ENCODE measurements at places on chromosomes 2 and 18.

- DNase-seq: no peak
Measured at GRCh38 chr18:30440351-30440750, 602.2 kb downstream of the DSC3 start.

DNA sequence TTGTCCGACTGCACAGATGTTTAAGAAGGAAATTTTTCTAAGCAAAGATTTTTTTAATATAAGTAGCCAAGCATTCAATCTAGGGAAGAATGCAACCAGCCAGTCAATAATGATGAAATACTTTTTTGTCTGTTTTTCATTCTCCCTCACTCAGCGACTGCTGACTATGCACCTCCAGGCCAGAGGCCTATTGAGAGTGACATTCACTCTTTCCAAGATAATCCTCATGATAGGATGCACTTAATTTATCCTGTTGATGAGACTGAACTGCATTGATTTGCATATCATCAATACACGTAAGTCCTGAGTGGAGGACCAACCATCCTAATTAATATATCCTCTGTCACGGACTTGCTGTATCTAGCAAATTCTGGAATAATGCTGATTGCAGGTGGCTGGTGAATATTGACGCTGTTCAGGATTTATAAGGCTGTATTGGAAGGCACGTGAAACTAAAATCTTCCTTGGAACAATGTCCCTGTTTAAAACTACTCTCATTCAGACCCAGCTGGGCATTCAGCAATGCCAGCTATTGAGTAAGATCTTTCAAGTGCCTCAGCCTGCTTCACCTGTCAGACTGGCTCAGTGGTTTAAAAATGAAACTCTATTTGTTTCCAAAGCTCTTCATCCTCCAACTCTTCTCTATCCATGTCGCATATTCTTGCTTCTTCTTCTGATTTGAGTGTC lies 142.2 kb downstream of the MAP2 start:
- no peak for DNase-seq

DNA sequence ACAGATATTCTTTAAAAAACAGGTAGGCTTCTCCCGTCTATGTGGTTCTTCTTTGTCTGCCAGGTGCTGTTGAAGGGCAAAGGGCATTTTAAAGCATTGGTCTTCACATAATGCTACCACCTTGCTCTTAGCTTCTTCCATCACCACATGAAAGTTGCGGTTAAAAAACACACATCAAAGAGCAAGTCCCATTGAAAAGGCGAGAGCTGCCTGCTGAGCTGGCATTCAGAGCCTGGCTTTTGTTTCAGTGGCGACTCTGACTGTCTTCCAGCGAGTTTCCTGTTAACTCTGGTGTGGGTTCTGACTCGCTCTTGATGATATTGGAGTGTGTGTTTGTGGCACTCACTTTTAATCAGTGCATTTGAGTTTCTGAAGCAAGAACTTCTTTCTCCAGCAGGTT lies 624.9 kb upstream of the FANCL start:
- no peak for DNase-seq

GRCh38 chr2:145411493-145411892 lies 891.6 kb upstream of the ZEB2 start:
- DNase-seq: peak; percentile 49

DNA sequence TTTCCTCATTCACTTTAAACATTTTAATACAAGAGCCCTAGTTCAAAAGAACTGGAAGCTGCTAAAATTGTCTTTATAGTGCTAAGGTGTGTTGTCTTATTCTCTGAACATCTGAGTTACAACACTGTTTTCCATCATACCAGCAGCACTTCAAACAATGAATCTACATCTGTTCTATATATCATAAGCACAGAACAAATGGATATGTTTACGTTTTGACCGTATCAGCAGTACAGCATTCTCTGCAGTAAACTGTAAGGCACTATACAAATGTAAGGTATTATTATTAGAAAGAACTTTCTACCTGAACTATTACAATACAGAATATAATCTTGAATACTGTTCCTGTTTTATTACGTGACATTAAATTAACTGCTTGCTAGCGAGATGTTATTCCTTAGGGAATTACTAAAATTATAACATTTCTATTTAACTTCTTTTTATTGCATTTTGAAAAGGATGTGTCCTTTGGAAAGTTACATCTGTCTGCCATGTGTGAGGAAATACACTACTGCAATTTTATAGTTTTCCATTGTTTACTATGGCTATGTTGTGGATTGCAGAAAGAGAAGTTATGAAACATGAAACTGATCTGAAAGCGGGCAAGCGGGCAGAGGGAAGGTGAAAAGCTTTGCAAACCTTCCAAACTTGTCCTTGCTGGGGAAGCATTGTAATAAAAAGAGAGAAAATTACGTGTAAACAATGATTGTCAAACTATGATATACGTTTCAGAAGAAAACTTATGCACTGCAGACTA lies 13.7 kb downstream of the NCKAP1 start:
- DNase-seq: no peak

GRCh38 chr2:120334068-120334467 lies 11.9 kb upstream of the INHBB start:
- DNase-seq: no peak

DNA sequence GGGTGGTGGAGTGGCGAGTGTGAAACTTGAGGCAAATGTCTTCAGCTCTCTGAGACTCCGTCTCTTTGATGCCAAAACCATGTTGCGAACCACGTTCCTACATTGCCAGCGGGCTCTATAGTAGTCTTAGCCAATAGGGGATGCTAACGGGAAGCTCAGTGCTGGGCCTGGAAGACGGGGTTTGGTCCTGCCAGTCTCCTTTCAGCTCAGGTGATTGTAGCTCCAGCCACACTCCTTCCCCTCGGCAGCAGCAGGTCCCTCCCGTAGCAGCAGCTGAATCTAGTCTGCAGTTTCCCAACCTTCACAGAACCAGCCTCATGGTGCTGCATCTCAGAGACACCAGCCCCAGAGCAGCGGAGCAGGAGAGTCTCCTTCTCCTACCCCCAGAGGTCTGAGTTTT lies 109.7 kb downstream of the TFCP2L1 start:
- no peak for DNase-seq

- DNase-seq: no peak
Measured at GRCh38 chr2:64869126-64869525, 120.1 kb upstream of the SLC1A4 start.

DNA sequence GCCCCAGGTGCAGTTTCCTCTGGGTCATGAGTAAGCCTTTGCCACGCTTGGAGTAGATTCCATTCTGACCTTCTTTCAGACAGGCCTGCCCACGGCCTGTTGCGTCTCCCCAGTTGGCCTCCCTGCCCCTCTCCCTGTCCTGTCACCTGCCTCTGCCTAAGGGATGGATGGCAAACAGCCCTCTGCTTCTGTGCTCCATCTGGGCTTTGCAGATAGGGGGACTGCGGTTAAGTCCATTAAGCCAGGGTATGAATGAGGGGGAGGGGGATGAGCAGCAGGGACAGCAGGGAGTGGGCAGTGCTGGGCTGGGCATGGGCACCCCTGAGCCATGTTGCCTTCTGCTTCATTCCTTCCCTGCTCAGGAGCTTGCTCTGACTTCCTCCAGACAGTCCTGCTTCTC lies 37.6 kb upstream of the B3GNT7 start:
- DNase-seq: no peak

DNA sequence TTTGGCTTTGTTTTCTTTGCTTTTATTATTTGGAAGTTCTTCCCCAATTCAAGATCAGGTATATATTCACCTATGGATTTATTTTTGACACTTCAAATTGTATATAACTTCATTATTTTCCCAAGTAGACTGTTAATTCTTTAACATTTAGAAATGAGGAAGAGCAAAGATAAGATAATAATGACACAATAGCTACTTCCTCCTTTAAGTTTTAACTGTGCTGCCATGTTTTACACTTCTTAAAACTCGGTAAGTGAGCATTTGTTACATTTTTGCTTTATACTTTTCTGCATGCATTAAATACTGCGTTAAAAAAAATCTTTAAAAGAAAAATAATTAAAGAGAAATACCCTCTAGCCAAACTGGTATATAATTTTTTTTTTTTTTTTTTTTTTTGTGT lies 32.5 kb downstream of the SLC66A3 start:
- no peak for DNase-seq
